ENCODE measurements at places on chromosomes 11 and 22. TPM values are rescaled to one million over a fixed set of nuclear protein-coding genes. Genes with fewer than 3 reads are reported as not detected.

The WNT7B gene
- 29.9 TPM for total RNA-seq

The OR2AG1 gene
- not detected for total RNA-seq

The SPON1 gene
- 4.8 TPM for total RNA-seq

The RAC2 gene
- total RNA-seq: 5.9 TPM

The INTS4 gene
- total RNA-seq: 14.7 TPM

The GRM5 gene
- total RNA-seq: not detected

The MS4A4E gene
- 1.5 TPM for total RNA-seq

GRCh38 chr11:64372021-64372420, 13.1 kb downstream of the RPS6KA4 start:
- no peak for DNase-seq

DNA sequence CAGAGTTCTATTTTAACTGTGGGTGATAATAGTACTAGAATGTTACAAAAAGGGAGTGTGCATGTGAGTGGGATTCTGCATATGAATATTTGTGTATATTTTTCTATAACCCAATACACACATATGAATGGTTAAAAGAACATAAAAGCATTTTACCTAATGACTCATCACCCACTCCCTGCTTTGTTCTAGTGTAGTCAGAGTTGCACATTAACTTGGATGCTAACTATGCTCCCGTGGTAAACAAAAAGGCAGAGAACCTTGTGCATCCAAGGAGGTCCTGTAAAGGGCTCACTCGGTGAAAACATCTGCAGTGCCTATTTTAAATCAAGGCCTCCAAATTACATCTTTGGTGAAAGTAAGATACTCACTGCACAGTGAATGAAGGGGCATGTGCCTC, 1289.4 kb downstream of the LRRC4C start:
- no peak for DNase-seq

DNA sequence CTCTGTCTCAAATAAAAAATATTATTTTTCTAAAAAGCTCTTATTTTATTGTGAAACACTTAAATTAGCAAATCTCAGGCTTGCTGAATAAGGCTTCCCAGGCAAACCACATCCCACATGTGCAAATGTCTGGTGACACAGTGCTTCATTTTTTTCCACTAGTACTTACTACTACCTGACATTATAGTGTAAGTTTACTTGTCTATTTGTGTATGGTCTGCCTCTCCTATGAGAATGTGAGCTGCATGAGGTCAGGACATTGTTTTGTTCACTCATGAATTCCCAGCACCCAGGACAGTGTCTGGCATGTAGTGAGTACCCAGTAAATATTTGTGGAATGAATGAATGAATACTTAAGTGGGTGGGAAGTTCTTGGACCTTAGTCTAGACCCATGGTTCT, 103.1 kb downstream of the PTPRJ start:
- no peak for DNase-seq

GRCh38 chr22:19579880-19580279, 55.7 kb upstream of the CLDN5 start:
- DNase-seq: no peak

GRCh38 chr22:42820045-42820763, 36.9 kb downstream of the ARFGAP3 start:
- DNase-seq: no peak

GRCh38 chr22:36584666-36585065, 55.7 kb upstream of the EIF3D start:
- no peak for DNase-seq

DNA sequence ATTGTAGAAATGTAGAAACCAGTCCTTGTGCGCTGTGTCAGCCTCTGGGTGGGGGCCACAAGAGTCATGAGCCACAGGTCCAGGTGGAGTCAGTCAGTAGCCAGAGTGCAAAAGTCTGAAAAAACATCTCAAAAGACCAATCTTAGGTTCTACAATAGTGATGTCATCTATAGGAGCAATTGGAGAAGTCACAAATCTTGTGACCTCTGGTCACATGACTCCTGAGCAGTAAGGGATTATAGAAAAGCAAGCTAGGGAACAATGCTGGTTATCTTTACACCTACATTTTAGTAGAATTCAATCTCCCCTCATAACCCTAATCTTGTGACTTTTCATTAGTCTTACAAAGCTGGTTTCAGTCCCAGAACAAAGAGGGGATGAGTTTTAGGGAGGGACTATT, 82.7 kb downstream of the CCDC83 start:
- no peak for DNase-seq

- DNase-seq: no peak
Observed at GRCh38 chr11:117091753-117092477, 6.3 kb downstream of the SIK3 start.

- DNase-seq: no peak
Observed at GRCh38 chr11:131275580-131275979, 94.8 kb upstream of the NTM start.

- no peak for DNase-seq
Observed at GRCh38 chr22:42203609-42204008, 66.8 kb downstream of the TCF20 start.

DNA sequence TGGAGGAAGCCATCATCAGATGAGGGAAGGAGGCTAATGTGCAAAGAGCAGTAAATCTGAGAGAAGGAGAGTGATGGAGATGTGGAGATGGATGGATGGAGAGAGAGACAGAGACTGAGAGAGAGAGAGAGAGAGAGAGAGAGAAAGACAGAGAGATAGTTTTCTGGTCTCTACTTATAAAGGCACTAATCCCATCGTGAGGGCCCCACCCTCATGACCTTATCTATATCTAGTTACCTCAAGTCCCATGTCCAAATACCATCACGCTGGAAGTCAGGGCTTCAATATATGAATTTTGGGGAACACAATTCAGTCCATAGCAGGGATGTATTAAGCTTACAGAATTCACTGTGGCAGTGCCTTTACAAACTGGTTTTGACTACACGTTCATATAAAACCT, 21.2 kb upstream of the ELF5 start:
- no peak for DNase-seq

DNA sequence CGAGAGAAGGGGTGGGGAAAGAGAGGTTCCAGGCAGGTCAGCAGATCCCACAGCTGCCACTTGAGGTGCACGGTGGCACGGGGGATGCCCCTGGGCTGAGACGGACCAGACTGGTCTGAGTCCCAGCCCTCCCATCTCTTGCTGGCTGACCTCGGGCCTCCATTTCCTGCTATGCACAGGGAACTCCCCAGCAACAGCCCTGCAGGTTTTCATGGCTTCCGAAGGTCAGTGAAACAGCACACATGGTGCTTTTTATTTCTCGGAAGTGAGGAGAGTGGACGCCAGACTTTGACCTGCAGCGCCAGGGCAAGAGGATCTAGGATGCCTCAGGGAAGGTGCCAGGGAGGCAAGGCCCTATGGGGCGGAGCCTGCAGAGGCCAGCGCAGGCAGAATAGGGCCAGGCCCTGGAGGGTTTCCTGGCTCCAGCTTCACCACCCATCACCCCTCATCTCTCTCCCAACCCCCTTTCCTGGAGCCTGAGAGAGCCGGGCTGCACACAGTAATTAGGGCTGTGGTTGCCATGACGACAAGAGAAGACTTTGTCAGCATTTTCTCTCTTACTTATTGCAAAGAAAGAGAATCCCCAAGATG, 29.5 kb downstream of the SLC22A12 start:
- DNase-seq: no peak

DNA sequence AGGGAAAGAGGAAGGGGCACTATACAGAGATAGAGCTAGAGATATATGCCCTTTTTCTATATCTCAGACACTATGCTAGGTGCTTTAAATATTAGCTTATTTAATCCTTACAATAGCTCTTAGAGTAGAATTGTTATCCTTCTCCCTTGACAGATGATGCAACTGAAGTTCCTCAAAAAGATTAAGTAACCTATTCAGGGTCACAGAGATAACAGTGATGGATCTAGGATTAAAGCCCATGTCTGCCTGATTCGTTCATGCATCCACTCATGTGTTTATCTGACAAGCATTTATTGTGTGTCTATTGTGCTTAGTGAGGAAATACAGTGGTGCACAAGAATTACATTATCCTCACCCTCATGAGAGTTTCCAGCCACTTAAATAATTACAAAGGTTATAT, 8.7 kb downstream of the CCDC83 start:
- DNase-seq: no peak

- no peak for DNase-seq
Observed at GRCh38 chr22:22810018-22810427, 77.6 kb upstream of the IGLL5 start.

GRCh38 chr11:84824624-84825023, 802.5 kb downstream of the DLG2 start:
- no peak for DNase-seq

GRCh38 chr11:4464216-4465159, 15.4 kb downstream of the OR52K2 start:
- DNase-seq: no peak

DNA sequence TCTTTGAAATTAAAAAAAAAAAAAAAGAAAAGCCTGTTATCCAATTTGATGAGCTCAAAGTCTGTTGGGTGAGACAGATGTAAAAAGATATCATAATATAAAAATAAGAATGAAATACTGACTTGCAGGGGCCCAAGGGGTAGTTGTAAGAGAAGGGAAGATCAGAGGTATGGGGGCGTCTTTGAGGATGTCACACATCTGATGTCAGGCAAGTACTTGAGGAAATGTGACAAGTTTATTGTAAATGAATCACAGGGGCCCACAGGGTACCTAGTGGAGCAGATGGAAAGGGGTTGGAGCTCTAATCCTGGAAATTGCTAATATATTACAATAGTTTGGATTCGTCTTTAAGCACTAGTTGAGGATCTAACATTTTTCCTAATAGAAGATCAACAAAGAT, 131.6 kb downstream of the MAML2 start:
- no peak for DNase-seq

DNA sequence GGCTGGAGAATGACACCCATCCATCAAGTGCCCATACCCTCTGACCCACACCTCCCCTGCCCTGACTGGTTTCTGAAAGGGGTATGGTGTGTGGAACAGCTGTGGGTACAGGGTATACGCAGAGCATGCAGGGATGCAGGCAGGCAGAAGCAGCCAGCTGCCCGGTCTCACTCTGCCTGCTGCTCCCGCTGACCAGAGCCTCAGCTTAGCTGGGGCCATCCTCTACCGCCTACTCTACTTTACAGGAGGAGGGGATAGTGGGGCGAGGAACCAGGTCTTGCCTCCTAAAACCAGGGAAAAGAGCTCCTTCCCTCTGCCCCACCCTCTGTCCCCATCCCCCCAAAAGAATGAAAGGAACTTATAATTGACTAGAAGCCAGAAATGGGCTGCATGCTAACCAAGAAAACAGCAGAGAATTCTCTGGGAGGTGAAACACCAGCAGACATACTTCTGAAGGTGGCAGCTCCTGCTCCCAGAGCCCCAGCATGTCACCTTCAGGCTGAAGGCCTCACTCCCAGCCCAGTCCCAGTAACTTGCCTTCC, 13.0 kb upstream of the CHRM4 start:
- DNase-seq: no peak

DNA sequence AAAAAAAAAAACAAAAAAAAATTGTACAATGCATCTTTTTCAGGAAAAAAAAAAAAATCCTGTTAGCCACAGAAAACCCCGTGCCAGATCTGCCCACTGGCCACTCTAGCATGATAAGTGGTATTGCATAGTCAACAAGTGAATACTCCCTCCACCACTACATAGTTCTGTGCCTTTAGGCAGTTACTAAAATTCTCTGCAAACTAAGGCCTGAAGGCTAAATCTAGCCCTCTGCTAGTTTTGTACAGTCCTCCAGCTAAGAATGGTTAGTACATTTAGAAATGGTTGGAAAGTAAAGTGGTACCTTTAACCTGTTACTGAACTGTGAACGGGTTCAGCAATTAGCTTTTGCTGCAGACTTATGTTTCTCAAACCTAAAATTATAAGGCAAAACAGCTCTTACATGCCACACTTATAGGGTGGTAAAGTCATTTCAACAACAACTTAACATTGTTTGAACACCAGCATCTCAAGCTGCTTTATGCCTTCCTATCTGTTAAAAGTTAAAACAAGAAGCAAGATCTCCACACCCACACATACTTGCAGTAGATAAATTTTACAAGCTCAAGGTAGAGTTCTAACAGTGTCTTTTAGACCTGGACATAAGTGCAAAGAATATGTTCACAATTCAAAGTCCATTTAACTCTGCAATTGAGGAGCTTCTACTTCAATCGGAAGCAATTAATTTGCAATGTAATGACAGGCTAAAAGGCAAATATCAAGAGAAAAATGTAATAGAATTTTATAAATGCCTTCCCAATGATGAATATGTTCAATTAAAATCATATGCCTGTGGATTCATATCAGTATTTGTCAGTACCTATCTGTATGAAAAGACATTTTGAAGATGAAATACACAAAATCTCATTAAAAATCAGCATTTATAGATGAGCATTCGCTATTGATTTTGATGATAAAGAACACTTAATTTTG, 7.3 kb downstream of the C11orf71 start:
- no peak for DNase-seq

DNA sequence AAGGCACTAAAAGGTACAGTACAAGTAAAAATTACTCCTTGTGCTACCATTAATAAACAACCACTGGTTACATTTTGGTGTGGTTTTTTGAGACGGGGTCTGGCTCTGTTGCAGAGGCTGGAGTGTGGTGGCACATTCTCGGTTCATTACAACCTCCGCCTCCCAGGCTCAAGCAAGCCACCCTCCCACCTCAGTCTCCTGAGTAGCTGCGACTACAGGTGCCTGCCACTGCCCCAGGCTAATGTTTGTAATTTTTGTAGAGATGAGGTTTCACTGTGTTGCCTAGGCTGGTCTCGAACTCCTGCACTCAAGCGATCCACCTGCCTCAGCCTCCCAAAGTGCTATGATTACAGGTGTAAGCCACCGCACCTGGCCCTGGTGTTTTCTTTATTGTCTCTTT, 20.8 kb downstream of the TAF1D start:
- no peak for DNase-seq

DNA sequence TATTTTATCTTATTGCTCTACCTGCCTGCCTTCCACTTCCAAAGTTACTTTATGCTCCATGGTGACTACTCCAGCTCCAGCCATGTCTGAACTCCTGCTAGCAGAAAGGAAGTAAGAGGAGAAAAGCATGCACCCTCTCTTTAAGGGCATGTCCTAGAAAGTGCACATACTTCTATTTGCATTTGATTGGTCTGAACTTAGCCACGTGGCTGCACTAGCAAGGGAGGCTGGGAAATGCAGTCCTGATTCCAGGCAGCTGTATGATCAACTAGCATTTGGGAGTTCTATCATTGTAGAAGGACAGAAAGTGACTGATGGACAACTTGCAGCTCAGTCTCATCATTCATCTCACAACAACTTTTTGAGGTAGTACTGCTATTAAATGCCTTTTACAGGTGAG, 515.7 kb downstream of the BUD13 start:
- DNase-seq: no peak

GRCh38 chr11:75078233-75078632, 18.4 kb downstream of the OR2AT4 start:
- no peak for DNase-seq

- peak; percentile 93 for DNase-seq
Observed at GRCh38 chr11:6249770-6250555, 9.7 kb upstream of the CCKBR start.

- no peak for DNase-seq
Observed at GRCh38 chr11:117560780-117561530, 233.3 kb downstream of the CEP164 start.

GRCh38 chr11:122192634-122193255, 76.7 kb upstream of the BLID start:
- DNase-seq: no peak

GRCh38 chr11:22343371-22344032, 5.3 kb downstream of the SLC17A6 start:
- no peak for DNase-seq

All from lower leg skin (tissue), 4 donors.